NCI-H2081 (cell line): ENCODE measurements at places on chromosomes 12 and 14.

GRCh38 chr12:6532927-6533652 is 1.2 kb upstream of the GAPDH start:
- peak; percentile 69 for DNase-seq

- peak; percentile 53 for DNase-seq
Measured at GRCh38 chr14:61281186-61281947, at the start of gene TMEM30B. Gene TMEM30B (minus strand): TSS chr14:61281338. CDS start chr14:61281147, 191 bp downstream.

GRCh38 chr12:130345292-130345691 is 7.6 kb downstream of the PIWIL1 start:
- no peak for DNase-seq

DNA sequence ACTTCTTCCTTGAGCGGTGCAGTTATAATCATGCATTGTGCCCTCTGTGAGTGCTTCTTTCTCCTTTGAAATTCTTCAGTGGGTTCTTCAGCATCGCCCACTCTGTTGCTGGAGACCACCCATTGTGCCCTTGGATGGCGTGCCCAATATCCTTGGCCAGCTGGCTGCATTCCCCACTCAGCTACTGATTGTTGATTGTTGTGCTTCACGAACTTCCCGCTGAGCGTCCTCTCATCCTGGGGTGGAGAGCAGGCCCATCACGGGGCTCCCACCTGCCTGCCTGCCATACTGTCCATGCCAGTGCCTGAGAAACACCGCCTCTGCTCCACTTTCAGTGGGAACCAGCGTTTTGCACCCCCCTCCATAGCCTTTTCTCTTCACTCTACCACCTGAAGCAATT is 8.6 kb upstream of the SSTR1 start:
- no peak for DNase-seq

GRCh38 chr14:59919570-59920377 is at the start of gene LRRC9:
Gene LRRC9 (plus strand): TSS chr14:59920144.
- DNase-seq = no peak

GRCh38 chr12:114445401-114446323 is 39.7 kb upstream of the TBX5 start:
- no peak for DNase-seq

- DNase-seq = peak; percentile 35
Measured at GRCh38 chr14:63388766-63389431, 70.2 kb upstream of the GPHB5 start.

GRCh38 chr12:56725723-56726102 is 614 bp upstream of the NACA start:
- DNase-seq = no peak

- DNase-seq = no peak
Measured at GRCh38 chr14:94170136-94170535, 4.0 kb upstream of the PPP4R4 start.

DNA sequence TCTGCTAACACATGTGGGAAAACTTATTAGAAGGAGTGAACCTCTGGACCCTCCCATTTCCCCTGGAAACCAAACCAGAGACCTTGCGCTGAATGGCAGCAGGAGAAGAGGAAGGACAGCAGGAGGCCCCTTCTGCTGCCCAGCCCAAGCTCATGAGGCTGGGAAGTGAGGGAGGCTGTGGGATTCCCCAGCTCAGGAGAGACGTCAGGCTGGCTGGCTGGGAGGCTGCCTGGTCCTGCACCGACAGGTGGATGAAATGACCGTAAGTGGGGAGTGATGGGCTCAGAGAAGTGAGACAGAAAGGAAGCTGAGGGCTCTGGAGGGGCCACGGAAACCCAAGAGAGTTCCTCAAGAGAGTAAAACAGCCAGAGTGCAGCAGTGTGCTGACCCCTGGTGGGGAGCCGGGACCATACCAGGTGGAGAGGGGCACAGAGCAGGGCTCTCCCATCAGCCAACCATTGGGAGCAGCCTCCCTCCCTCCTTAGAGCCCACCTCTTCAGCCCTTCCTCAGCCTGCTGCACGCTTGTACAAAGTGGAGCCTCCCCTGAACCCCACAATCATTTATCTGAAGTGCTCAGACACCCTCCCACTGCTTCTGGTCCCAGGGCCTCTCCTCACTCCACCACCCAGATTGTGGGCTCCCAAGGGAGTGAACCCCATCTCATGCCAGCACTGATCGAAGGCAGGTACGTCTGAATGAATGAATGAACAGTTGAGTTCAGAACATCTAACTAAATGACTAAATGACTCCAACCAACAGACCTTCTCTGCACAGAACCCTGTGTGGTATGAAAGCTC is 14.0 kb downstream of the TAMALIN start:
- peak; percentile 68 for DNase-seq

GRCh38 chr14:22535126-22535525 is 53.9 kb downstream of the DAD1 start:
- no peak for DNase-seq

DNA sequence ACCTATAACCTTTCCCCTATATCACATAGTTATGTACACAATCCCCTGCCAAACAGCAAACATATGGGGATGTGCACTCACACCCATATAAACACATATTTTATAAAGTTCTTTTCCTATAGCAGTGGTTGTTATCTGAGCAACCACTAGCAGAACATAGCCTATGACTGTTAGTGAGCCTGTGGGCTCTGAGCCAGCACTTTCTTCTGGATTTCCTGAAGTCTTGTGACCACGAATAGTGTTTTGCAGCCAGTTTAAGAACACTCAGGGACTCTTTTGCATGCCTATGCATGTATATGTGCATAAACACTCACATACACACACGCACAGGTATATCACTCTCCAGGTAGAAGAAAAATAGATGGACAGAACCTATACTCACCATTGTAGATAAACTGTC is 17.1 kb downstream of the TESPA1 start:
- no peak for DNase-seq
